HL-60 (cell line): ENCODE measurements at places on chromosomes 7 and 10.

DNA sequence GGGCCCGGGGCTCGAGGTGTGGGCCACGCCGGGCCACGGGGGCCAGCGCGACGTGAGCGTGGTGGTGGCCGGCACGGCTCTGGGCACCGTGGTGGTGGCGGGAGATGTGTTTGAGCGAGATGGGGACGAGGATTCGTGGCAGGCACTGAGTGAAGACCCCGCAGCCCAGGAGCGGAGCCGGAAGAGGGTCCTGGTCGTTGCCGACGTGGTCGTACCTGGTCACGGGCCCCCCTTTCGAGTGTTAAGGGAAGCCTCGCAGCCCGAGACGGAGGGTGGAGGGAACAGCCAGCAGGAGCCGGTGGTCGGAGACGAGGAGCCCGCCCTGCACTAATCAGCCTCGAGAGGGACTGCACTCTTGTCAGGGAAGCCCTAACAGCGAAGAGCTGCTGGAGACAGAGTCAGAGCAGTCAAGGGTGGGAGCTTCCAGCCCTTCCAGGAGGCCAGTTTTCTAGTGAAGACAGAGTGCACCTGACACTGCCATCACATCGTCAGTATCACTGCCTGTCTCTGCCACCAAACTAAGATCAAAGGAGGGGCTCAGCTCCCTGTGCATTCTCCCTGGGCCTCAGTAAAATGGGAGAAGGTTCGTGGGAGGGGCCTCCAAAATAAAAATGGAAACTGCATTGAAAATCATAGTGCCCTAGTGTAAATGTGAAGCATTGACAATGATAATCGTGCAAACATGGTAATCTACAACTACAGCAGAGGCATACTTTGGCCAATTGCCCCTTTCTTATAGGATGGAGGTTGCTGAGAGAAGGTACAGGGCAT is 1.3 kb downstream of the MBLAC1 start:
- no peak for DNase-seq

DNA sequence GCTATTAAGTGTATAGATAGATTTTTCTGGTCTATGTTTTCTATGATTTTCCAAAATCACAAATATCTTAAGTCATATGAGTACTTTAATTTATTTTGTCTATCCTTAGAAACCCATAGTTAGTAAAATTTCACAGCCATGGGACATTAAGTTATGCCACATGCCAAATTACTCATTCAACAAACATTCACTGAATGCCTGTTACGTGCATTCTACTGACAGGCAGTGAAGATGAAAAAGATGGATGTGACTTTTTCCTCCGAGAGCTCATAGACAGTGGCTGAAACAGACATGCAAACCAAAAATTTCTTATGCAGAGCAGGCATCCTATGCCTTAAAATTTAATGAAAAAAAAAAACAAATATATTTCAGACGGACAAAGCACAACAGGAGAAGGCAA is 84.9 kb downstream of the CHRM2 start:
- no peak for DNase-seq

DNA sequence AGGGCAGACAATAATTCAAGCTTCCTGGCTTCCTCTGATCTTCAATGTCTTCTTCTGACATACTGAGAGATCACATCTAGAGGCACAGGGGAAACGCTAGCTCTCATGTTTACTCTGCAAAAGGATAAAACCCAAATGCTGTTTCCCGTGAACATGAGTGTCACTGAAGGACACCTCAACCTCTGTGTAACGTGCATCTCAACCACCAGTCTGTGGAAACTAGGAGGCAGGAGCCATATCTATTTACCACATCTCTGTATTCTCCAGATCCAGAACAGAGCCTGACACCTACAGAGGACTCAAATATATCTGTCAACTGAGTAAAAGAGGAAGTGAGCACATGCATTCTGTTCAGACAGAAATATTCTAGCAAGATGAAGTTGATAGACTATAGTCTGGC is 140.3 kb upstream of the TARP start:
- DNase-seq = no peak

GRCh38 chr7:159136442-159136841 is 8.2 kb downstream of the VIPR2 start:
- no peak for DNase-seq

DNA sequence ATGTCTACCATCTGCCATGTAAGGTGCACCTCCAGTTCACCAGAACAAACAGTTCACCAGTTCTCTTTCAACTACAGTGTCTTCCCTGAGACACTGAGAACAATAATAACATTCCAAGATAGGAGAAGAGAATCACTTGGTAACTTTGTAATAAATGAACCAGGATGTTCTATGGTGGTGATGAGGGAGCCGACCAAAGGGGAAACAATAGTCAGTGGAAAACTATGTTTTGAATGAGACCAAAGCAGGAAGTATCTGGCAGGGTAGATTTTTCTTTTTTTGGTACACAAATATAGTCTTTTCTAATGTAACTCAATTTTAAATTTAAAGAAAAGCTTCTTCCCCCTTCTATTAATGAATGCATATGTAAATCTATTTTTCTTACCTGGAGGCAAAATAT is 20.0 kb downstream of the HYAL4 start:
- no peak for DNase-seq

GRCh38 chr10:16901106-16901505 is 83.9 kb upstream of the RSU1 start:
- DNase-seq = no peak

DNA sequence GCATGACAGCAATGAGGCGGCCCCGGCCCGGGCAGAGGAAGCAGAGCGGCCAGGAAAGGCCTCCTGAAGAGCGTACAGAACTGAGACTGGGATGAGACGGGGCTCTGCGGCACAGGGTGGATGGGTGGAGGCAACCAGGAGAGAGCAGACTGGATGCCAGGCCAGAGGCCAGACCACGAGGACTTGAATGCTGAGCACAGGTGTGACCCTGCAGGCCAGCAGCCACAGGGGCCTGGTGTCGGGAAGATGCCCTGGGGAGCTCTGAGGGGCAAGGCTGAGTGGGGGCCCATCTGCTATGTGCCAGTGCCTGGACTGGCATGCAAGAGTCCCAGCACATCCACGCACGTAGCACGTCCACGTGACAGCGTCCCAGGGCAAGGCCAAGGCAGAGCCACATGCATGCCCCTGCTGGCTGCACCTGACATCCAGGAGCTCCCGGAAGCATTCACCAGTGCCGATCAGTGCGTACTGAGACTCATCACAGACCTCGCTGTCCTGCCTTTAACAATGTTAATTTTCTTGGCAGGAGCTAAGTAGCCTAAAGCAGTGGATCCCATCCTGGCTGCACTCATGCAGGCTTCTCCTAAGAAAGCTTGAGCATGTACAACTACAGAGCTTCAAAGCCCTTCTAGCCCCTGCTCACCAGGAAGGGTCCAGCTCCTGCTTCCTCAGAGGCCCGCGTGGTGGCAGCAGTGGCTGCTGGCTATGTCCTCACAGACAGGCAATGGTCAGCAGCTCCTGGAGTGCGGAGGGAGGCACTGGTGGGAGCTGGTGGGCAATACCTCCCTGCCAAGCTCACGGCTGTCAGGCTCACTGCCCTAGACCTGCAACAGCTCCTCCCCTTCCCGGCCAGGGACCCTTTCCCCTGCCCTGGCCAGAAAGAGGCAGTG is 18.0 kb downstream of the GRID1 start:
- DNase-seq = no peak

- peak; percentile 5 for DNase-seq
Observed at GRCh38 chr7:91235211-91235832, 28.9 kb upstream of the FZD1 start.

GRCh38 chr10:86368046-86368445 is 1.5 kb upstream of the GRID1 start:
- DNase-seq = no peak

DNA sequence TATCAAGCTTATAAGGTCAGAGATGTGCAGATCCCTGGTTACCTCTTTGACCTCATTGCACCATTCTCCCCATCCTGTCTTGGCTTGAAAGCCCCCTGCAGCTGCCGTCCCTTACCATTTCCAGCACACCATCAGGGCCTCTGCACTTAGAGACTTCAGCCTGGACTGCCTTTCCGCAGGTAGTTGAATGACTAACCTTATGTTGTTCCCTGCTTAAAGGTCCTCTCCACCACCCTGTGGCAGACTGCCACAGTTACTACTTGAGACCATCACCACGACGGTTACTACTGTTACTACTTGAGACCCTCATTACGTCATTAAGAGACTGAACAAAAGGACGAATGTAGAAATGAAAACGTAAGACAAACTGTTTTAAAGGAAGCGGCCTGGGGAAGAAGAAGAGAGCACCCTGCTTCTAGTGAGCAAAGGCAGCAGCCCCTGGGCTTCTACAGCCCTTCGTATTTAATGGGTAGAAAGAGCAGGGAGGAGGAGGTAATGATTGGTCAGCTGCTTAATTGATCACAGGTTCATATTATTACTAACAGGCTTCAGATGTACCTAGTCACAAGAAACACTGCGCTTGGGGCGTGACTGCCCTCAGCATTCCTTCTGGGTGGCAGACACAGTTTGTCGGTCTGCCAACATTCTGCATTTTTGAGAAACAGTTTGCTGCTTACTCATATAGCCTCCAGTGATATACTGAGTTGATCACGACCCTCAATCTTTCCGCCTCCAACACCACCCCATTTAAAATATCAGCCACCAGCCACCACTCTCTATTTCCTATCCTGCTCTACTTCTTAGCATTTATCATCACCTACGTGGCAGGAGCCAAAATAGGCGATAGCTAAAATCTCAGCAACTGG is 74.1 kb upstream of the PARD3 start:
- no peak for DNase-seq

DNA sequence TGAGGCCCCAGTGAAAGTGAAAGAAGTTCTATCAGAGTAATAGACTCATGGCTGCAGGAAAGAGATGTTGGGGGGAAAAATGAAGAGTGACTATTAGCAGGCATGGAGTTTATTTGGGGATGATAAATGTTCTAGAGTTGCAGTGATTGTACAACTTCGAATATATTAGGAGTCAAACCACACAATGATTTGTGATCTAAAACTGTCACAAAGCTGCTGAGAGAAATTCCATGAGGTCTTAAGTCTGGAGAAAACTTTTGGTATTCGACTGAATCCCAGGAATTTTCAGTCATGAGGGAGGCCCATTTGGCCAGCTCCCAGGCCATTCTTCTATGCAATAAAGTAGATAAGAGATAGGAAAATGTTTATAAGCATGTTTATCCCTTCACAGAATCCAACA is 55.9 kb upstream of the UNC5B start:
- no peak for DNase-seq

- no peak for DNase-seq
Observed at GRCh38 chr7:127730658-127731276, 78.8 kb downstream of the SND1 start.

GRCh38 chr10:131817866-131818509 is 82.8 kb upstream of the PPP2R2D start:
- DNase-seq = no peak

DNA sequence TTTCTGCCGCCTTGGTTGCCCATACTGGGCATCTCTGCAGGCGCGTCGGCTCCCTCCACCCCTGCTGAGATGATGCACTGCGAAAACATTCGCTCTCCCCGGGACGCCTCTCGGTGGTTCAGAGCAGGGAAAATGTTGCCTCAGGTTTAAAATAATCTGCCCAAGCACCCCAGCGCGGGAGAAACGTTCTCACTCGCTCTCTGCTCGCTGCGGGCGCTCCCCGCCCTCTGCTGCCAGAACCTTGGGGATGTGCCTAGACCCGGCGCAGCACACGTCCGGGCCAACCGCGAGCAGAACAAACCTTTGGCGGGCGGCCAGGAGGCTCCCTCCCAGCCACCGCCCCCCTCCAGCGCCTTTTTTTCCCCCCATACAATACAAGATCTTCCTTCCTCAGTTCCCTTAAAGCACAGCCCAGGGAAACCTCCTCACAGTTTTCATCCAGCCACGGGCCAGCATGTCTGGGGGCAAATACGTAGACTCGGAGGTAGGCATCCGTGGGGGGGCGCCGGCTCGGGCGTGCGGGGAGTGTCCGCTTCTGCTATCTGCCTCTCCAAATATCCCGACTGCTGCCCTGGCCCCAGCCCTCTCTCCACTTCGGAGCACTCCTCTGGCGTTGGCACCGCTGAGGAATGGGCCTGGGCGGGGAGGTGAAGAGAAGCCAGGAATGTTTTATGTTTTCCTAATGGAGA is at the start of gene CAV1:
TSS of gene CAV1 (plus strand) at position 428 of the 689 bp plus-strand sequence. CDS start at position 455, 27 bp downstream.
- DNase-seq = no peak

GRCh38 chr10:124741281-124741921 is 2.8 kb downstream of the FAM53B start:
- peak; percentile 77 for DNase-seq

- no peak for DNase-seq
Observed at GRCh38 chr10:88668465-88668864, 4.2 kb downstream of the LIPF start.

GRCh38 chr7:3310884-3311283 is 9.8 kb downstream of the SDK1 start:
- DNase-seq = no peak

DNA sequence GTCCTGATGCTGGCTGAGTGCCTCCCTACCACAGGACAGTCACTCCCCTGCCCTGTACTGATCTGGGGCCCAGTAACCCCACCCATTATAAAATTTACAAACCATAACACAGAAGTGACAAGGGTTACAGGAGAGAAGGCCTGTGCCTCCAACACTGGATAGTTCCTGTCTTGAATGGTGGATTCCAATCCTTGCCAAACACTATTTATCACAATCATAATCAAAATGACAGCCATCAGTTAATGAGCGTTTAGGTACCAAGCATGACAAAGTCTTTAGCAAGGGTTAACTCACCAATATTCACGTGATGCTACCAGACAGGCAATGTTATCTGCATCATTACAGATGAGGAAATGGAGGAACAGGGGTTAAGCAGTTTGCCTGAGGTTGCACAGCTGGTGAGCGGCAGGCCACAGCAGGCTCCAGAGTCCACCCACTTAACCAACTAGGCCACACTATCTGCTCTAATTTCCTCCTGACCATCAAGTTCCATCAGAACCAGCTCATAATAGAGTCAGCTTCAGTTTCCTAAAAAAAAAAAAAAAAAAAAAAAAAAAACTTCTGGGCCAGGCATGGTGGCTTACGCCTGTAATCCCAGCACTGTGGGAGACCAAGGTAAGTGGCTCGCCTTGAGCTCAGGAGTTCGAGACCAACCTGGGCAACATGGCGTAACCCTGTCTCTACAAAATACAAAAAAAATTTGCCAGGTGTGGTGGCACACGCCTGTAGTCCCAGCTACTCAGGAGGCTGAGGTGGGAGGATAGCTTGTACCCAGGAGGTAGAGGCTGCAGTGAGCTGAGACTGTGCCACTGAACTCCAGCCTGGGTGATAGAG is 14.2 kb downstream of the PDLIM1 start:
- no peak for DNase-seq

- DNase-seq = no peak
Observed at GRCh38 chr7:3057066-3057420, 13.4 kb upstream of the CARD11 start.

DNA sequence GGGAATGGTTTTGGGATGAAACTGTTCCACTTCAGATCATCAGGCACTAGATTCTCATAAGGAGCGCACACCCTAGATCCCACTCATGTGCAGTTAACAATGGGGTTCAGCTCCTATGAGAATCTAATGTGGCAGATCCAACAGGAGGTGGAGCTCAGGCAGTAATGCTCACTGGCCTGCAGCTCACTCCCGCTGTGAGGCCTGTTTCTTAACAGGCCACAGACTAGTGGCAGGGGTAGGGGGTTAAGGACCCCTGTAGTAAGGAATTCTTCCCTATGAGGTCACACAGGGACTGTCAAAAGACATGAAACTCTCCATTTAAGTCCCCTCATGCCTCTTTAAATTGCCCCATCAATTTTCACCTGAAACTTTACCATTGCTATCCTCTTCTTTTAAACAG is 8.0 kb downstream of the HGF start:
- DNase-seq = no peak
